ENCODE measurements at places on chromosomes 7 and 10.

GRCh38 chr7:90474284-90475210, 5.1 kb downstream of the PTTG1IP2 start:
- no peak for DNase-seq

DNA sequence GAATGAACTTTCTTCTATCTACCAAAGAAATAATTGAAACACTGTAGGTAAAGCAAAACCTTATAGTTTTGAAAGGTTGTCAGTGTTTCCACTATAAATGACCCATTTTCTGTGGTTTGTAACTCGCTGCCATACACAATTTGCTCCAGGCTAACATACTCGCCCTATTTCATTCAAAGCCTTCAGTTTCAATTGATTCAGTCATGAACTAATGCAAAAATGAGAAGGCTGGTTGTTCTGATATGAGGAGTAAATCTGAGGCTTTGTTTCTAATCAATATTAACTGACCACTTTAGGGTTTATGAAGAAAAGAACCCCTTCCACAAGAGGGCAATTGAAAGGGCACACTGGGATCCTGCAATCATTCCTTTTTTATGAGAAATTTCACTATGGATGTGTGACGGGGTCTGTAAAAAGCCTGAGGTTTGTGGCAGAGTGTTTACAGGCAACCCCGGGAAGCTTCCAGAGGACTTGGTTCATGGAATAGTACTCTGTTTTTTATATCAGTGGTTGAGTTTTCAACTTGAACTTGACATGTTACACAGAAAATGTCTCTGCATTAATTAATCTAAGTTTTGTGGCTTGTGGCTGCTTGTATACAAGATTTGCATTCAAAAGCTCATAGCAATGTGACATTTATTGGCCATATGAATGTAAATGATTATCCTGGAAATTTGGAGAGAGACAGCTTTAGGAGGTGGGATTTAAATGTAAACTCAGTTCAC, 133.2 kb downstream of the NRP1 start:
- no peak for DNase-seq

DNA sequence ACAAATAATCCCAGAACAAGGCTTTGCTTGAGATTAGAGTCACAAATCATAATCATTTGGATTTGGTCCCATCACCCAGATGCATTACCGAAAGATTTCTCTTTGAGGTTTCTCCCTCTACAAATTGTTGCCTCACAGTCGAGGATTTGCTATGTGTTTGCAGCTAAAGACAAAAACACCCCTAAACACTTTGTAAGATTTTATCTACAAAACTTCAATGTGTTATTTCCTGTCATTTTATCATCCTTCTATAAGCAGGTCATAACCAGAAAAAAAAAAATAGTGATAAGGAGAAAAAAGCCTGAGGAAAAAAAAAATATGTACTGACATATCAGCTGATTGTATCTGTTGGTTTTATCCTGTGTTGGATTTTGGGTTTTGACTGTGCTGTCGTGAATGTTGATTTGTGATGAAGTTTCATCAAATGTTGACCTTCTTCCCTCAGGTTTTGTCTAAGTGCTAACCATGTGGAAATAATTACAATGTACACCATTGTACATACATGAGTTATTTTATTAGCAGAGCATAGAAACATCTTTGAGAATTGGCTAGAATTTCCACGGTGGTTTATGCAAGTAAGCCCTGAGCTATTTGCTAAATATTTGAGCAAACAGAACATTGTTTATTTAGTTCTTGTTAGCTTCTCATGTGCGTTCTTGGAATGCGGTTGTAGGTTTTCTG, 274.4 kb downstream of the NEBL start:
- DNase-seq, result no peak

DNA sequence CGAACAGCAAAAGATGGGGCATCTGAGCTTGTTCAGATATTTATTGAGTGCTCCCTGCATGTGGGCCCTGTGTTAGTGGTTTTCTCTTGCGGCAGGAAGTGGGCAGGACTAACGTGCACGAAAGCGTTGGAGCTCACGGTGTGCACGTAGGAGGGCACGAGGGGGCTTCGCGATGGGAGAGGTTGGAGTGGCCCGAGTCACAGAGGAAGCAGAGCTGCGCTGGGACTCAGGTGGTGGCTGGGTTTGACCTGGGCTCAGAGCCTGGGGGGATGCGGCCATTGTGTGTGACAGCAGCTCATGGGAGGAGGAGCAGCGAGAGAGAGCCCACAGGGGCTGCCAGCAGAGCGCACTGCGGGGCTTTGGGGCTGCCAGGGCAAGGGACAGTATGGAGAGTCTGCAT, 7.7 kb downstream of the ZSCAN25 start:
- DNase-seq, result no peak

- no peak for DNase-seq
These were observed 217.2 kb upstream of the MKLN1 start for GRCh38 chr7:131110297-131111080.

DNA sequence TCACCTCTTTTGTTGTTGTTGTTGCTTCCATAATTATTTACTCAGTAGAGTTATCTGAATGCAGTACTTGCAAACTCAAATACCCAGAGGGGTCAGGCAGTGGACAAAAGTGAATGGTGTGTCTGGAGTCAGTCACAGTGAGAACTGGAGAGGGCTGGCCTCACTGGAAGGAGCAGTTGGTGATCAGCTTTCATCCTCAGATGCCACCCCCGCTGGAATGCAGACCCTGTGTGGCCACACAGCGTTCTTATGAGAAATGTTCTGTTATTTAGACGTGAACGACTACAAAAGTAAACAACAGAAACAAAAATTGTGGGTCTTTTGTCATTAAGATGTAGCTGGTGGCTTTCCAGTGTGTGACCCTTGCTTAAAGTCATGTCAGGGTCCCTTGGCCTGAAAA, 29.6 kb upstream of the VPS41 start:
- no peak for DNase-seq

- DNase-seq, result no peak
These were observed 44.9 kb upstream of the CNPY1 start for GRCh38 chr7:155591055-155591775.

DNA sequence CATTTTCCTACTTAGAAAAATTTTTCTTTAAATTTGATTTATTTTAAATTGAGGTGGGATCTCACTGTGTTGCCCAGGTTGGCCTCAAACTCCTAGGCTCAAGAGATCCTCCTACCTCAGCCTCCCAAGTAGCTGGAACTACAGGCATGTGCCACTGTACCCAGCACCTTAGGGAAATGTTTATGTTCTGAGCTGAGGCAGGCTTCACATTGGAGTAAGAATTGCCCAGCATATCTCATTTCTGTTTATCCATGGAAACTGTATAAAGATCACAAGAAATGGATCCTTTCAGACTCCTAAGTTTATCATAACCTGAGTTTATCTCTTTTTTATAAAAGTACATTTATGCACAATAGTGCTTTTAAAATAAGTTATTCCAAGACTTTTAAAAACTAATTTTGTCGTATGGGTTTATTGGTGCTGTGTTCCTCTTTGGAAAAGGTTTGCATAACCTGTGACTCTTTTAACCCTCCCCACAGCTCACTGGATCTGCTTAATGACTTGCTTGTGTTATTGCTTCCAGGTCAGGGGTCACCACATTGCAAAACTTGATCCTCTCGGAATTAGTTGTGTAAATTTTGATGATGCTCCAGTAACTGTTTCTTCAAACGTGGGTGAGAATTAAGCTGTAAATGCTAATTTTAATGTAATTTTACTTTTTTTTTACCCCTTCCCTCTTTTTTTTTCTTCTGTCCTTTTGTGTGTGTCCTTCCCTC, 40.7 kb downstream of the OGDH start:
- no peak for DNase-seq

- DNase-seq, result no peak
These were observed 503.2 kb downstream of the SH2D4B start for GRCh38 chr10:81040940-81041339.

- no peak for DNase-seq
These were observed 90.0 kb downstream of the TFEC start for GRCh38 chr7:115940460-115941060.

All from SHP77 treated with DMSO at 0.1 percent for 48 hours (cell line).